Fibroblast of skin of left quadriceps (primary cell): ENCODE measurements at places on chromosomes 12 and 14.

DNA sequence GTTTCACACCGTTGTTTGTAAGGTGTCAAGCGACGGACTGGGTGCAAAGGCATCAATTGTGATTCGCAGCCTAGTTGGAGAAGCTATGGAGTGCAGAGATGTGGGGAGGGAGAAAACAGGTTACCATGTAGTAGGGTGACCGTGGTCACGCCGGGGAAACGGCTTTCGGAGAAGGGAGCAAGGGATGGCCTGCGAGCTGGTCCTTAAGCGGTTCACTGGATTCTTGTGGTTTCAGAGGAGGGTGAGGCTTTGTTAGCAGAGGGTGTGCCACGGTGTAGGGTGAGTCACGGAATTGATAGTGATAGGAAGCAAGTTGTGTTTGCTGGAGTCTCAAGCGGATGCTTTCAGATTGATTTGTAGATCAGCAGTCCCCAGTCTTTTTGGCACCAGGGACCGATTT lies 2.3 kb downstream of the PIWIL1 start:
- no peak for DNase-seq

DNA sequence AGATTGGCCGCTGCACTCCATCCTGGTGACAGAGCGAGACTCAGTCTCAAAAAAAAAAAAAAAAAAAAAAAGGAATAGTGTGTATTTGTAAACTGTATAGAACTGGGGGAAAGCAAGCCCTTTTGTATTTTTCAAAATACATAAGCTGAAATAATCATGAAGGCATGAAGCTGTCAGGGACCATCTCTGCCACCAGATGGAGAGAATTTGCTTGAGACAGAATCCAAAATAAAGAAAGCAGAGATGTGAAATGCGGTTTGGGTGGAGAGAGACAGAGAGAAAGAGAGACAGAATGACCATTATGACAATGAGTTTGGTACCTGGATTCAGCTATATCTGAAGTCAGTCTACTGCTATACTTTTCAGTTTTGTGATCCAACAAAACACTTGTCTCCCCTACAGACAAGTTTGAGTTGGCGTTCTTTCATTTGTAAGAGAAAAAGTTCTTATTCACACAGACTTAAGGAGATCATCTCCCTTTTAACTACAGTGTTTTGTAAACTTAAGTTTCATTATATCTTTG lies 155.7 kb upstream of the LRIG3 start:
- no peak for DNase-seq

DNA sequence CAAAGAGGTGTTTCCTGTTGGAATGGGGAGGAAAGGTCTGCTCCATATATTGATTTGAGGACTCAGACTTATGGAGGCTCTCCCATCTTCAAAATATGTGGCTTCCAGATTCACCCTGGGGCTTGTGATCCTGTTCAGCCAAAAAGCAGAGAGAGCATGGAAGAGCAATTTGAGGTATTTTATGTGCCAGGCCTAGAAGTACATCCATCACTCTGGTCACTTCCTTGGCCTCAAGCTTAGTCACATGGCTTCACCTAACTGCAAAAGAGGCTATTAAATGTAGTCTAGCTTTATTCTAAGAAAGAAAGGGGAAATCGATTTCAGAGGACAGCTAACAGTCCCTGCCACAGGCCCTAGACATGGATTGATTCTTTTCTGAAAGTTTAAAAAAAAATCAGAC lies 86.2 kb downstream of the C12orf50 start:
- no peak for DNase-seq

- no peak for DNase-seq
Observed at GRCh38 chr12:92529944-92530343, 172.8 kb upstream of the PLEKHG7 start.

GRCh38 chr12:78721906-78722305 lies 142.7 kb upstream of the SYT1 start:
- DNase-seq, result no peak

- DNase-seq, result peak; percentile 92
Observed at GRCh38 chr14:68794130-68794850, 1.4 kb upstream of the ZFP36L1 start.

GRCh38 chr12:21169878-21170472 lies 39.0 kb downstream of the SLCO1B1 start:
- peak; percentile 4 for DNase-seq
